ENCODE measurements at places on chromosomes 12 and 14.

DNA sequence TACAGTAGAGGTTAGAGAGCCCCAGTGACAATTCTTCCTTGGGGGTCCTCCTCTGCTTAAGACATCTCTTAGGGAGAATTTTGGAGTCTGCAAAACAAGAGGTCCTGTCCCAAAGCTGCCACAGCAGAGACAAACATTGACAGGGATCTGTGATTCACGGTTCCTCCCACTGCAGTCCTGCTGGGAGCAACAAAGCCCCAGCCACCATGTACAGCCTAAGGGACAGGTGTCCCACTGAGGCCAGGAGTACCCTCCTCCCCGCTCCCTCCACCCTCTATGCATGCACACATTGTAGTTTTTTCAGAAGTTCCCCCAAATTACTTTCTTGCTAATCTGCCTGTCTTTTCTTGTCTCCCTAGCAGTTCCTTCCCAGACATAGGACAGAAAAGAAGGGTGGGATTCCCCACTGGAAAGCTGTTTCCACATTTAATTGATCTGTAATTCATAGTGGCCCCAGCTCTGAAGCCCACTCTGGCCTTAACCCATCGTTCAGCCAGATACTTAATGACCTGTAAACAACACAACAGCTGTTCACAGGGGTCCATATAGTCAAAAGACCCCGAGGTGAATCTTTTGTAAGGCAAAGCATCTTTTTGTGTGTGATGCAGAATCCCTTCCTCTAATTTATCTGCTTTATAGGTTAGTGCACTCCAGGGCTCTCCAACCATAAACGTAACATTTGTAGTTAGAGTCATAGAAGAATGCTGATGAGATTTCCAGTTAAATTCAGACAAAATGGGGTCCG lies 13.9 kb upstream of the PRICKLE1 start:
- no peak for DNase-seq

DNA sequence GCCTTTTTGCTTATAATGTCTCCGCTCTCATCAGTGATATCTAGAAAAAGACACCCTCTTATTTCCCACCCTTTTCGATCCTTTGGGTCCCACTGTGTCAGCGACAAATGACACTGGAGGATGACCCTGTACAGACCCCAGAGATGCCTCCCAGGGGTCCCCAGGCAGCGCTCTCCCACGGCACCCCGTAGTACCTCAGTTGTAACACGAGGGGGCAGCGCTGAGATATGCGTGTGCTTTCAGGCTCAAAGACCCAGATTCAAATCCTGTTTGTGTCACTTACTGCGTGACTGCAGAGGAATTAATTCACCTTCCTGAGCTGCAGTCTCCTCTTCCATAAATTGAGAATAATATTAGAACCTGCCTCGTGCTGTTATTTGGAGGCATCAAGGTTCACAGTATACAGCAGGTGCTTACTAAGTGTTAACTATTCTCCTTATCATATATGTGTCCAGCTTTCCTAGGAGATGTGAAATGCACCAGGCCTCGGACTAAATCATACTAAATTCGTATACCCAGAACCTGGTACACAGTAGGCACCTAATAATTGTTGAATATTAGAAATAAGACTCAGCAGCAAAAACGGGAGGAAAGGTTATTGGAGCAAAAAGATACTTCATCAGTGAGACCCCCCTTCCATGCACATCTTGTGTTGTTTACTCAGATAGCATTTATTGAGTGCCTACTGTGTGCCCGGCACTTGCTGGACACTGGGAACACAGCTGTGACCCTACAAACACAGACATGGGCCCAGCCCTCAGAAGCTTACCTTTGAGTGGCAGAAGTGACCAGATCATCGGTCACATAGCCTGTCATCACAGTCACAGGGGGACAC lies 99.9 kb downstream of the PHETA1 start:
- no peak for DNase-seq

DNA sequence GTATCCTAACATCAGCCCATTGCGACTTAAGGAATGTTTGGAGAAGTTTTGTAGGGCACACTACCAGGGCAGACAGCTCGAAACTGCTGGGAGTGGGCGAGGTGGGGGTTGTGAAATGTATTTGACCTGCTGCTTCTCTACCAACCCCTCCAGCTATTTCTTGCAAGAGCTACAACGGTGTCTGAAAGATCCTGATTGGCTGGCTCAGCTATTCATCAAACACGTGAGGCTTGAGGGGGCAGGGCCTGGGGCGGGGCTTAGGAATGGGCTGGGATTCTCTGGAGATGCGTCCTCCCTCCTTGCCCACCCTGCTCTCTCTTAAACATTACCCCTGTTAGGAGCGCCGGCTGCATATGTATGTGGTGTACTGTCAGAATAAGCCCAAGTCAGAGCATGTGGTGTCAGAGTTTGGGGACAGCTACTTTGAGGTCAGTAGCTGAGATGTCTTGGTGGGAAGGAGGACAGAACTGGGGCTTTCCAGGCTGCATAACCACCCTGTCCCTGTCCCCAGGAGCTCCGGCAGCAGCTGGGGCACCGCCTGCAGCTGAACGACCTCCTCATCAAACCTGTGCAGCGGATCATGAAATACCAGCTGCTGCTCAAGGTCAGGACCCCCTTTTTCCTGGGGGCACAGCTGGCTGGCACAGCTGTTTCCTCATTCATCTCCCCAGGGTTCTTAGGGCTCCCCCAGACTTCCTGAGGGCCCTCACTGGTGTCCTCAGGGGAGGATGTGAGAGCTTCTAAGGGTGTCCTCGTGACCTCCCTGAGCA lies 3.1 kb downstream of the ARHGEF25 start:
- DNase-seq, result no peak

GRCh38 chr14:52146504-52146903 lies 77.6 kb upstream of the NID2 start:
- no peak for DNase-seq

- DNase-seq, result no peak
Measured at GRCh38 chr12:106657488-106657887, 74.7 kb downstream of the RFX4 start.

DNA sequence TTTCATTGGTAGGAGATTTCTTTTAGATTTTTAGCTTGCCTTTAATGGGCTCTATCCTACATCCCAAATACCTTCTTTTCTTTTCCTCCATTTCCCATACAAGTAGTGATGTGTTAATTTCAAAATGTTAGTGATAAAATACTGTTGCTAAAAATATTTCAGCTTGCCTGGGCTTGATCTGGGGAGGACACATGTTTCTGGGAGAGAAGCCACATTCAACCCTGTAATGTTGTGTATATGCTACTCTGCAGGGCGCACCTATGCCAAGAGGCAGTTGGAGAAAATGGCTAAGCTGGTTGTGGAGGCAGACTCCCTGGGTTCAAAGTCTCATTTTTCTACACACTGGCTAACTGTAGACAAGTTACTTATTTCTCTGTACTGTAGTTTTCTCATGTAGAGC lies 26.3 kb downstream of the FLRT2 start:
- DNase-seq, result no peak

DNA sequence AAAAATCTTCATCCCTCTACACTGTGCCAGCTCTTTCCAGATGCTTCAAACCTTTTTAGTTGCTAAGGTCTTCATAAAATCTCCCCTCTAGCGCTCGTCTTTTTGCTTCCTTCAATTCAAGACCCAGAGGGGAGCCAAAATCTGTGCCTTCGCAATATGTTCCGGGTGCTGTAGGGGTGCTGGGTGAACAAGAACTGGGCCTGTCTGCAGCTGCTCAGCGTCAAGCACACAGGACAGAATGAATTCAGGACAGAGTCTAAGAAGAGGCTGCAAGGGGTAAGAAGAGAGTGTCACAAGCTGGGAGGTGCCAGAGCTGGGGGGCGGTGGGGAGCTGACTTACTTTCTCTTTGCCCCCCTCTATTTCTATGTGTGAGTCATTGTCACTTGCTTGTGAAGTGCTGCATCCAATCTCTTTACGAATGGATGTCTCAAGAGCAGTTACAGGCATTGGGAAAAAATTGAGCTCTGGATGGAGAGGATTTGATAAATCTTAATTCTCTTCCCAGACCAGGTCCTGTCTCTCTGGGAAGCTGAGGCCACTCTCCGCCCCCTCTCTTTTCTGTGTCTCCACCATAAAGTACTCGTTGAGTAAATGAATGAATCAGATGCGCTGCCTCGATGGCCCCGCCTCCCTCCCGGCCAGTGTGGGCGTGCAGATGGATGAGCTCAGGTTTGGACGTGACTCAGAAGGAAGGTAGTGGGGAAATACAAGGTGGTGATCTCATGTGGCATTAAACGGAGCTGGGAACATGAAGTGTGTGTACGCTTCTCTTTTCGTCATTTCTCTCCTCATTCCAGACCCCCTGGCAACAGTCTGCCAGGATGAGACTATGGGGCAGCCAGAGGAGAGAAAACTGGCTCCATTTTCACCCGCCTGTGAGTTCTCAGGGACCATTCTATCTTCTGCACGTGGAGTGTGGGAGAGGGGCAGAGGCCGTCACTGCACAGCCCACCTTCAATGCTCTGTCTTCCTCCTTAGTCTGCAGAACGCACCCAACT lies 91.3 kb downstream of the TSPAN9 start:
- DNase-seq, result no peak

DNA sequence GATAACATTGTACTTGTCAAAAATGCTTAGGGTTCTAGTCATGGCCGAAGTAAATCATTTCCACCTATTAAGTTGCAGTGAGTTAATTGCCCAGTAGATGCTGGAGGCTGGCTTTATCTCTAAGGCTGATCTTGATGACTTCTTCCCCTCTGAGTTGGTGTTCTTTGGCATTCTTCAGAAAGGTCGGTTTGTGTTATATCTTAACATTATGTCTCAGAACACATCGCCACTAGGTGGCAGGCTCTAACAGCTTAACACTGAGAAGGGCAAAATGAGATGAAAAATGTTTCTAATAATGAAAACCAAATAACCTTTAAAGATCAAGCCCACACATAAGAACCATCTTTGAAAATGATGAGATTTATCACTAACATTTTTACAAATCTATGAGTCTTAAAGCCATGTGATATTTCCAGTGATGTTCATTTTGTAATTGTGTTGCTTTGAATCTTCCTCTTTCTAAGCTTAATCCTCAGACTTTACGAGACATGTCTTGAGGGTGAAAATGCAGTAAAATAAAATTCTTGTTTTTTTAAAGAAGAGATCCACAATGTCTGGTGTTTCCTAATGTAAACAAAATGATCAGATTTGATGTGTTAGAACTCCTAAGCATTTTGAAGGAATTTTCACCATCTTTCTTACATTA lies 28.6 kb downstream of the SUDS3 start:
- DNase-seq, result peak; percentile 19

DNA sequence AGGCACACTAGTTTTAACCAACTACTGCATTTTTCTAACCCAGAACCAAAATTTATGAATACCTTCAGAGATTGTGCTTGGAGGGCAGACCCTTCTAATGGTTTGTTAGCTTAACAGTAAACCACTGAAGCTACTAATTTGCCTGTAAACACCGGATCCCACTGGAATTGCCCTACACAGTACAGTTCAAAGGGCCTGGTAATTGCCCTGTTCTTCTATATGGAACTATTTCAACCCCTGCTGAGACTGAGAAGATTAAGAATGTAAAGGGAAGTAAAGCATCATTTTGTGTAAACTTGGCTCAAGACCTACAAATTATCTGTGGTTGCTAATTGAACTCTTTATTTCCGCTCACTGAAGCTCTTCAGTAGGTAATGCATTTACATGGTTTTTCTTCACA lies 468.1 kb downstream of the NPAS3 start:
- DNase-seq, result no peak

GRCh38 chr12:118429688-118430383 lies 53.5 kb downstream of the SUDS3 start:
- no peak for DNase-seq

- no peak for DNase-seq
Measured at GRCh38 chr14:100387450-100387849, 64.3 kb downstream of the SLC25A47 start.

GRCh38 chr12:124391340-124392261 lies 96.7 kb downstream of the RFLNA start:
- no peak for DNase-seq
